ENCODE measurements at places on chromosomes 3 and 15.

GRCh38 chr3:188279502-188280335, 125.8 kb downstream of the LPP start:
- no peak for DNase-seq

GRCh38 chr3:190005343-190006113, 115.2 kb downstream of the P3H2 start:
- DNase-seq = no peak

GRCh38 chr3:171815973-171816595, 5.8 kb upstream of the PLD1 start:
- no peak for DNase-seq

DNA sequence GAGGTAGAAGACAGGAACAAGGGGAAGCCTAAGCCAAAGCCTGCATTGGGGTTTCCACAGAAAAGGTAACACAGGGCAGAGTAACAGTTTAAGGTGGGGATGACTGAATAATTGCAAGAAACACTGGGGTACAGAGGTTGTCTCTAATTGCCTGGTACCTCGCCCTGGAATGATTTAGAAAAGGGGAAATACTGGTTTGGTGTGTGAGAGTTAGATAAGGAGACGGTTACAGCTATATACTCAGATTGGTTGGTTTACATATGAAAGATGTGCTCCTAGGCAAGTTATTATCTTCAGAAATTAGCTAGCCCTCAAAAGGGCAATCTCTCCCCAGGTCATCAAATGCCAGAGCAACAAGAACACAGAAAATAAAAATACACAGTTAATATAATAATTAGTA, 58.8 kb downstream of the SMARCC1 start:
- DNase-seq = no peak

GRCh38 chr15:92273723-92274122, 120.0 kb upstream of the ST8SIA2 start:
- no peak for DNase-seq

GRCh38 chr15:60479361-60480110, 594 bp upstream of the ICE2 start:
- no peak for DNase-seq

DNA sequence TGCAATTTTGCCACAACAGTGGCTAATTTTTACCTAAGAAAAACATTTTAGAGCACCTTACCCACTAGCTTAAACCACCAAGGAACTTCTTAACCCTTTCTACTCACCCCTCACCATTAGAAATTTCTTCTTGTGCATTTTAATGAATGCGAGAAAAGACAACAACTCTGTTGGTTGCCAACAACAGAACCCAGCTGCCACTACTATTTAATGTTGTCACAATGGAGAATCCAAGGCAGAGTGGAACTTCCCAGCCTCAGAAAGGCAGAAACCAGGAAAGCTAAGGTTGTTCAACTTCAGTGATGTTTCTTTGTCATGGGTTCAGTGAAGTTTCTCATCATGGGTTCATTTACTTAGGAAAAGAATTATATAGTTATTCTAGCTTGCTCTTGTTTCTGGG, 325.2 kb upstream of the ARL6 start:
- no peak for DNase-seq
